GM12878 (cell line): ENCODE measurements at places on chromosomes 6 and 20.

DNA sequence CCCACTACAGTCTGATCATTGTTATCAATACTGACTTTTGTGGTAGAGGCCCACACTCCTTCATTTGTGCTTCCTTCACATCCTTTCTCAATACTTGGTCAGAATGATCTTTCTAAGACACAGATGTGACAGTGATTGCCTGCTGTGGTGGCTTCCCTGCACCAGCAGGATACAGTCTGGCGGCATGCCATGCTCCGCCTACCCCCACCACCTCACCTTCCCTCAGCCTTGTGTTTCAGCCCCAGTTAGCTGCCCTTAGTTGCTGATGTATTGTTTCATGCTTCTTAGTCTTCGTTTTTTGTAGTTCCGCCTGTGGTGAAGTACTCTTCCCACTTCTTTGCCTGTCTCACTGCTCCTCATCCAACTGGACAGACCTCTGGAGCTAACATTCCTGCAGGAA is 10.9 kb downstream of the LRRC1 start:
- H3K4me3 ChIP-seq = no peak overlapping the region
- no peaks in the 10 kb centered on the region for H3K36me3 ChIP-seq
- H3K27me3 ChIP-seq = no peaks in the 10 kb centered on the region
- no peak for DNase-seq
- no peaks in the 10 kb centered on the region for H3K4me1 ChIP-seq

DNA sequence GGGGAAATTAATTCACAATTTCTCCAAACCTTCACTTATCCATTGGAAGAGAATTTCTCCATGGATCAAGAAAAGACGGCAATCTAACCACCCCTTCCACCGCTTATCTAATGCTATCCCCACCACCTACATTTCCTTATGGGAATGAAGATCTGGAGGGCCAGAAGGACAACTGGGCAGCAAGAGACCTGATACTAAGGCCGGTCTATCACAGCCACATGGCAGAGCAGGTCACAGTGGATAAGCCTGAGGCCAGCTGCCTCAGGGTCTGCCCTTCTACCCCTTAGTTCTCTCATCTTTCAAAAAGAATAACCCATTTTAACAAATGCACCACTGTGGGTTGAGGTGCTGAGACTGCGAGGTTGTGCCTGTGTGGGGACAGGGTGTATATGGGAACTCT is 37.1 kb downstream of the MAN1A1 start:
- peak overlapping the region; percentile 73 for H3K27ac ChIP-seq
- no peaks in the 10 kb centered on the region for H3K36me3 ChIP-seq
- peaks cover 28% of the 10 kb centered on the region for H3K4me1 ChIP-seq

DNA sequence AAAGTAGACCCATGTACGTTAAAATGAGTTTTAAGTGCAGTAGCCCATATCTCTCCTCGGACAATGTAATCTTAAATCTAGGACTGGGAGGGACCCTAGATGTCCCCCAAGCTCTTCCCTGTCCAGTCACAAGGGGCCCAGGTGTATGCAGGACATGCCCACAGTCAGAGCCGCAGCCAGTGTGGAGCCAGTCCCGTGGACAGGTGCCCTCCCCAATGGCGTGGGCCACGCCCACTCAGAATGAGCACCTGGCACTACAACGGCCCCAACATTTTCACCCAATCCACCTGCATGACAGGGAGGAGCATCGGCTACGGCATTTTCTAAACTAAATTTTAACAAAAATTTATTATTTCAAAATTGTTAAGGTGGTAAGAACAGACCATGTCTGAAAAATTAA is 53.2 kb downstream of the WDR27 start:
- H3K27ac ChIP-seq = no peak overlapping the region
- no peaks in the 10 kb centered on the region for H3K36me3 ChIP-seq
- H3K4me1 ChIP-seq = no peaks in the 10 kb centered on the region

GRCh38 chr6:151063352-151063751 is 176.4 kb upstream of the AKAP12 start:
- no peak for DNase-seq
- no peaks in the 10 kb centered on the region for H3K27me3 ChIP-seq
- no peak overlapping the region for H3K4me3 ChIP-seq
- H3K27ac ChIP-seq = no peak overlapping the region
- peaks cover 5% of the 10 kb centered on the region; the same call in 1 of the 2 replicates for H3K36me3 ChIP-seq
- no peaks in the 10 kb centered on the region for H3K4me1 ChIP-seq

- no peak for DNase-seq
- H3K27ac ChIP-seq = no peak overlapping the region
- no peaks in the 10 kb centered on the region for H3K36me3 ChIP-seq
- no peak overlapping the region for H3K4me3 ChIP-seq
- H3K4me1 ChIP-seq = no peaks in the 10 kb centered on the region
- no peaks in the 10 kb centered on the region for H3K27me3 ChIP-seq
Observed at GRCh38 chr6:37607944-37608343, 89.7 kb downstream of the MDGA1 start.

- H3K27me3 ChIP-seq = no peaks in the 10 kb centered on the region
- no peak overlapping the region for H3K4me3 ChIP-seq
- no peaks in the 10 kb centered on the region for H3K36me3 ChIP-seq
- no peaks in the 10 kb centered on the region for H3K4me1 ChIP-seq
- no peak for DNase-seq
Observed at GRCh38 chr6:140070846-140071473, 696.5 kb upstream of the CITED2 start.

GRCh38 chr6:163728442-163729126 is 314.1 kb downstream of the QKI start:
- no peaks in the 10 kb centered on the region for H3K36me3 ChIP-seq
- H3K27me3 ChIP-seq = no peaks in the 10 kb centered on the region
- H3K4me1 ChIP-seq = peaks cover 4% of the 10 kb centered on the region; the same call in 1 of the 2 replicates
- no peak for DNase-seq
- H3K27ac ChIP-seq = no peak overlapping the region

DNA sequence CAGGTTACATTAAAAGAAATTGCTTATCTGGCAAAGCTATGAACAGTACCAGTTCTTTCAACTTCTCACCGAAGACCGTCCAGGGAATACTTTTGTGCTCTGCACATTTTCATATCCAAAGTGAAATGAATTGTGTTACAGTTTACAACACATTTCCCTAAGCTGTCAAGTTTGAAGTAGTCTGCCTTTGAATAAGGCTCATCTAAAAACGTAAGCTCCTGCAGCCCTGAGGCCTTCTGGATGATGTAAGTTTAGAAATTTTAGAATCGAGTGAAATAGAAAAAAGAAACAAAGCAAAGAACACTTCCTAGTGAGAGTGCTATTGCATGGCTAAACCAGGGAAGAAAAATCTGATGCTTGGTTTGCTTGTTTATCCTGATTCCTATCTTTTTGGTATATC is 653.8 kb downstream of the MMUT start:
- H3K4me3 ChIP-seq = no peak overlapping the region
- no peak for DNase-seq
- H3K4me1 ChIP-seq = no peaks in the 10 kb centered on the region

GRCh38 chr20:63148696-63149095 is 67.2 kb downstream of the YTHDF1 start:
- no peaks in the 10 kb centered on the region for H3K27me3 ChIP-seq
- no peaks in the 10 kb centered on the region for H3K4me1 ChIP-seq
- no peaks in the 10 kb centered on the region for H3K36me3 ChIP-seq
- no peak for DNase-seq

GRCh38 chr6:45533386-45533785 is 155.7 kb upstream of the SUPT3H start:
- no peak overlapping the region for H3K27ac ChIP-seq
- H3K36me3 ChIP-seq = no peaks in the 10 kb centered on the region
- no peak overlapping the region for H3K4me3 ChIP-seq
- peaks cover 2% of the 10 kb centered on the region; the same call in 1 of the 2 replicates for H3K27me3 ChIP-seq
- DNase-seq = no peak

DNA sequence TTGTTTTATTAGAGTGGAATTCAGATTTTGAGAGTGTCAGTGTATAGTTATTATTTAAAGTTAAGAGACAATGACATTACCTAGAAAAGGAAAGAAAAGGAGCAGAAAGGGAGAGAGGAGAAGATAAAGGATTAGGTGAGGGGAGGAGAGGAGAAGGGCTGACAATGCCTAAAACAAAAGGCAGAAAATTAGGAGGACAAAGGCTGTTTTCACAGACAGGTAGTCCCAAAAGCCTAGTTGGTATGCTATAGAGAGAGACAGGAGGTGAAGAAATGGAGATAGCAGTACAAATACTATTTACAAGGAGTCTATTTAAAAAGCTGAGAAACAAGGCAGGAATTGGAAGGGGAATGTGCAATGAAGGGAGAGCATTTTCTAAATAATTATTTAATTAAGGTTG is 409.4 kb upstream of the ADGRB3 start:
- H3K27ac ChIP-seq = no peak overlapping the region
- no peak overlapping the region for H3K4me3 ChIP-seq
- no peaks in the 10 kb centered on the region for H3K4me1 ChIP-seq
- no peak for DNase-seq
- no peaks in the 10 kb centered on the region for H3K27me3 ChIP-seq

- H3K4me1 ChIP-seq = peaks cover 10% of the 10 kb centered on the region
- no peak overlapping the region for H3K27ac ChIP-seq
Observed at GRCh38 chr6:41430875-41431274, 95.5 kb downstream of the NCR2 start.

- H3K4me1 ChIP-seq = no peaks in the 10 kb centered on the region
- H3K27me3 ChIP-seq = no peaks in the 10 kb centered on the region
- no peak overlapping the region for H3K27ac ChIP-seq
- H3K36me3 ChIP-seq = no peaks in the 10 kb centered on the region
Observed at GRCh38 chr6:71967436-71967835, 81.1 kb downstream of the RIMS1 start.

DNA sequence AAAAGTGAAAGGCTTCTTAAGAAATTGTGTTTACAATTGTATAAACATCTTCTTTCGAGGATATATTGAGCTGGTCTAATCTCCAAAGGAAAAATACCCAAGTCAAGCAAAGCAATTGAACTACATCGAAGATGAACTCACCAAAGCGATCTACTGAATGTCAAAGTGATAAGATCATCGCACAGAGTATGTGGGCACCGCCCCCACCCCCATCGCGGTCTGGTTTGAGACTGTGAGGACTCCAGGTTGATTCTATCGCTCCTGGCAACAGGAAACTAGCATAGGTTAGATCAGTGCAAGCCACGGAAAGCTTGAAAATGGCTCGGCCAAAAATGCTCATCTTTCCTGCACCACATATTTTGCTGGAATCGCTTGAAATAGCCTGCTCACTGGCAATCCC is 133.2 kb upstream of the RPS6KA2 start:
- DNase-seq = no peak
- no peaks in the 10 kb centered on the region for H3K4me1 ChIP-seq
- no peaks in the 10 kb centered on the region; the same call in 1 of the 2 replicates for H3K27me3 ChIP-seq
- H3K36me3 ChIP-seq = no peaks in the 10 kb centered on the region
- no peak overlapping the region for H3K27ac ChIP-seq

DNA sequence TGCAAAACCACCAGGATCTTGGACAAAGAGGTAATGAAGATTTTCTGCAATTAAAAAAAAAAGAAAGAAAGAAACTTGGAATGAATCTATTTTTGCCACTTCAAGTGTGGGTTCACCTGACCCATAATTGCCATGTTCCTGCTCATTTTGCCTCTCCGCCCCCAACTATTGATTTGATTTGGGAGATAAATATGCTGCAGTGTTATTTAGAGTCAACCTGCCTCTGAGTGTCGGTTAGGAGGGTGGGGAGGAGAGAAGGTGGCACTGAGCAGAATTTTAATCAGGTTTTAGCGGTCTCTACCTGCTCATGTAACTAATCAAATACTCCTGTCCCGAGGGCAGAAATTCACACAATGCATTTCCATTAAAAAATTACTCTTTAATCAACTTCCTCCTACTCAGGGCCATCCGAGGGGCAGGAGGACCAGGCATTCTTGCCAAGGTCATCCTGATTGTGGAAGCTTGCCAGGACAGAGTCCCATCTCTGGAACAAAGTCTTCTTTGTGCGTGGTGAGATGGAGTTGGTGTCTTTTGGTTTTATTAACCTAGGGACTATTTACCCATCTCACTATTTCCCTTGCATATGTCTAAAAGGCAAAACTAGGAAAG is 300.1 kb downstream of the CDH26 start:
- no peaks in the 10 kb centered on the region for H3K36me3 ChIP-seq
- no peak for DNase-seq
- no peak overlapping the region for H3K27ac ChIP-seq
- H3K4me3 ChIP-seq = no peak overlapping the region
- H3K4me1 ChIP-seq = no peaks in the 10 kb centered on the region

GRCh38 chr6:63460971-63461370 is 111.3 kb upstream of the LOC128125822 start:
- no peaks in the 10 kb centered on the region for H3K36me3 ChIP-seq
- no peak overlapping the region for H3K4me3 ChIP-seq
- H3K27ac ChIP-seq = no peak overlapping the region
- no peaks in the 10 kb centered on the region for H3K27me3 ChIP-seq

DNA sequence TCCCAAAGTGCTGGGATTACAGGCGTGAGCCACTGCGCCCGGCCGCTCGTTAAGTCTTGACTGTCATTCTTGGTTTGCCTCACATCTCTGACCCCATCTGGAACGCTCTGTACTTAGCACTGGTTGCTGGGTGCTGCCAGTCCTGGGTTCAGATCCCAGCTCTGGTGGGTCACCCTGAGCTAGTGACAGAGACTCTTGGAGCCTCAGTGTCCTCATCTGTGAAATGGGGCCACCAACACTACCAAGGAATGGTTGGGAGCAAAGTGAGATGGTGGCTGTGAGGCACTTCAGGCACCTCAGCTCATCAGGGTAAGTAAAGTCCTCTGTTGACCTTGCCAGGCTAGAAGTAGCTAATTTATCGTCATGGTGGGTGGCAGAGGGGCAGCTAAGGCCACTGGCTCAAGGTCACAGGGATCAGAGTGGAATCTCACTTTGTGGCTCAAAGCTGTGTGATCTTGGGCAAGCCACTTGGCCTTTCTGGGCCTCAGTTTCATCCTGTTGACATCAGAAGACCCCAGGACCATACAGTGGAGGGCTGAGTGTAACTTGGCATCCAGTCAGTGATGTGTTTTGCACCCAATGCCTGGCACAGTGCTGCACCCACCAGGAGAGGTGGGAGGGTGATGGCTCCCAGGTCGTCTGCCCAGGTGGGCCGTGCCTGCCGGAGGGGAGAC is 46.7 kb downstream of the UBE2V1 start:
- no peak overlapping the region for H3K27ac ChIP-seq
- no peaks in the 10 kb centered on the region for H3K4me1 ChIP-seq
- H3K27me3 ChIP-seq = no peaks in the 10 kb centered on the region
- no peak for DNase-seq
- H3K4me3 ChIP-seq = no peak overlapping the region

DNA sequence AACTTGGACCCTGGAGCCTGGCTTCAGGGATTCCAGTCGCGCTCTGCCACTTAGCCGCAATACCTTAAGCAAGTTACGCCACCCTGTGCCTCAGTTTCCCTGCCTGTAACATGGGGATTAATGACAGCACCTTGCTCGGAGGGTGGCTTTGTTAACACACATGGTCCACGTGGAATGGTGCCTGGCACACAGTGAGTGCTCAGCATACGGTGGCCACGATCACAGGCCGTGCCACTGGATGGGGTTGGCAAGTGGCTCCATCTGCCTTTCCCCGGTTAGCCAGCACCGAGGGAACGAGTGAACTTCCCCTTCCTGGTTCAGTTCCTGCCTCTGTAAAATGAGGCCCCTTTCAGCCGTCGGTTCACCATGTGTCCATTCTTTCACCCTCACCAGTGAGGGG is 17.2 kb downstream of the C6orf132 start:
- H3K27ac ChIP-seq = no peak overlapping the region
- H3K4me1 ChIP-seq = no peaks in the 10 kb centered on the region
- no peak for DNase-seq

- no peaks in the 10 kb centered on the region for H3K4me1 ChIP-seq
- no peaks in the 10 kb centered on the region for H3K36me3 ChIP-seq
- no peak for DNase-seq
- H3K4me3 ChIP-seq = no peak overlapping the region
Observed at GRCh38 chr6:14000901-14001300, 76.1 kb downstream of the RNF182 start.
